Dermis blood vessel endothelial cell (primary cell): ENCODE measurements at places on chromosomes 3 and 15. TPM values are rescaled to one million over a fixed set of nuclear protein-coding genes. Genes with fewer than 3 reads are reported as not detected.

- peak; percentile 0 for DNase-seq
Observed at GRCh38 chr15:83848315-83849050, 194.6 kb downstream of the ADAMTSL3 start.

GRCh38 chr3:156135921-156136638 is 15.7 kb downstream of the KCNAB1 start:
- peak; percentile 14 for DNase-seq

DNA sequence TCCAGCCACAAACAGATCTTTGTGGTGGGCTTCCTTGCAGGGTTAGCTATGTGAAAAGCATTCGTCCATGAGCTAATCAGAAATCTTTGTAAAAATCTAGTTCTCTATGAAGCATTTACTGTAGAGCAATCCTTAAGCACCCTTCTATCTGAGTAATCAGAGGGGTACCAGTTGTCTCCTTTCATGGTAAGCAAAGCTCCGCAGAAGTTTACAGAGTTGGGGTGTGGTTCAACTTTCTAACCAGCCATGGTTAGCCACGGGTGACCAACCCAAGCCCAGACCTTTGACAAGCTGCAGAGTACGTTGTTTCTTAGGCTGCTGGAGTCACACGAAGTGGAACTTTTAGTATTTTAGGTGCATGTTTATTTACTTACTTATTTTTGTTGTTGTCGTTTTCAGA is 77.4 kb downstream of the FLNB start:
- DNase-seq: no peak

SLC26A6 gene
- 23.9 and 27.7 TPM in 2 replicates for total RNA-seq

C3orf85 gene
- total RNA-seq: not detected in 2 replicates

DNASE1L3 gene
- 1.7 and 10.6 TPM in 2 replicates for total RNA-seq

- DNase-seq: no peak
Observed at GRCh38 chr15:29557171-29557570, 265.1 kb downstream of the TJP1 start.

- DNase-seq: no peak
Observed at GRCh38 chr3:41430391-41430790, 231.1 kb downstream of the CTNNB1 start.

DNA sequence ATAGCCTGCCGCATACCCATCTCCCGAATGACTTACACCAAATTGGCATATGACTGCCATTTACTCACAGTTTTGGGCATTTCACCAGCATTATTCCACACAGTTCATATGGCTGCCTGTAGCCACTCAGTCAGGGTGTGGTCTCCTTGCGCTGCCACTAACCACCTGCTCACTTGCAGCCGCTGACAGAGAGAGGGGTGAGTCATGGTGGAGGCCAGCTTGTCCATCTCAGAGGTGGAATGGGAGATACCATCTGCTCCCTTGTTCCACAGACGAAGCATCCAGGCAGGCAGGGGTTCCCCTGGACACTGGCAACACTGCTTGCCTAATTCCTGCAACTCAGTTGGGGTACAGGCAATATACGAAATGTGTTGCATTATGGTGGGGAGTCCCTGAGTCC is 15.6 kb downstream of the CCRL2 start:
- DNase-seq: no peak

GRCh38 chr3:66453651-66454463 is 47.0 kb downstream of the LRIG1 start:
- no peak for DNase-seq

DNA sequence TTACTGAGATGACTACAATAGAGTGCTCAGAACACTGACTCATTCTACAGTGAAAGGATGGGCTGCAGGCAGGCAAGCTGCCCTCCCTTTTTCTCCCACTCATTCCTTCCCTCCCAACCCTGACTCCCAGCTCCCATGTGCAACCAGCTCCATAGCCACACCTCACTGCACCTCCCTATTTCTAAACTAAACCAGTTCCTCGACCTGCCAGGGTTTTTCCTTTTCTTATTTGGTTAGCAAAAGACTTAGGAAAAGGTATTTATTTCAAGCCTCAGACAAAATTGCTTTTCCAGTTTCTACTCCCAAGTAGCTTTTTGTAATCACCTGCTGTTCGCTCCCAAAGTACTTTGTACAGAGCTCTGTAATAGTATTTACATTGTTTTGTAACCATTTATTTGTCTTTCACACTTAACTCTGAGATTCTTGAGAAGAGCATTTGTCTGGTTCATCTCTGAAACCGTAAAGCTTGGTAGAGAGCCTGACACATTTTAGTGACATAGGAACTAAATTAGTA is 2.2 kb downstream of the AADAC start:
- DNase-seq: no peak

GRCh38 chr3:45526441-45526840 is 68.1 kb upstream of the LIMD1 start:
- DNase-seq: no peak

KY gene
- not detected in 2 replicates for total RNA-seq

DNA sequence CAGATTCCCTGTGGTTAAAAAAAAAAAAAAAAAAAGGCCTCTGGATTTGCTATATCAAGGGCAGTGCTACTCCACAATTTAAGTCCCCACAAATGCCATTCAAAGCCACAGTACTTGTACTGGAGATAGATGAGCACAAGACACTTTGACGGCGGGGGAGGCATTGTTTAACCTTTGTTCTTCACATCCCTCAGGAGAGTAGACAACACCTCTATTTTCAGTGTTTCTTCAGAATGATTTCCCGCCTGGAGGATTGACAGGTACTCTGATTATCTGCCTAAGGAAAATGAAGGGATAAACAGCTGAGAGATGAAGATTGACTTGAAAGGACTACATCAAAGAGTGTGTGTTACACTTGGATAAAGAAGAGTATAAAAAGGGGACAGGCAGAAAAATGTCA is 58.7 kb downstream of the OTOL1 start:
- no peak for DNase-seq

DNA sequence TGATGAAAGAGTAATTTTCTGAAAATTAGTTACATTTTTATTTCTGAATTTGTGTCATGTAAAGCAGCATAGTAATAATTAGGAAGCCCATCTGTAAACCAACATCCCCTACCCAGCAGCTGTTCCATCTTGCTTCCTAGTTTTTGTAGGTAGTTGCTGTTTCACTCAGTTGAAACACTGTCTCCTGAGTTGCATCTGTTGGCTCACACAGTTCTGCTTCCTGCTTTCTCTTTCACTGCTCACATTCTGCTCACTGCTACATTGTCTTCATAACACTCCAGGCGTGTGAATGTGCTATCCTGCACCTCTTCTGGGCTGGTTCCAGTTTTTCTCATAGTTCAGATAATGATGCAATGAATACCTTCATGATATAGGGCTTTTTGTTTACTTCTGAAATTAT is 123.4 kb downstream of the EPHB1 start:
- DNase-seq: no peak

- DNase-seq: no peak
Observed at GRCh38 chr3:24763393-24763792, 268.7 kb upstream of the THRB start.

DNA sequence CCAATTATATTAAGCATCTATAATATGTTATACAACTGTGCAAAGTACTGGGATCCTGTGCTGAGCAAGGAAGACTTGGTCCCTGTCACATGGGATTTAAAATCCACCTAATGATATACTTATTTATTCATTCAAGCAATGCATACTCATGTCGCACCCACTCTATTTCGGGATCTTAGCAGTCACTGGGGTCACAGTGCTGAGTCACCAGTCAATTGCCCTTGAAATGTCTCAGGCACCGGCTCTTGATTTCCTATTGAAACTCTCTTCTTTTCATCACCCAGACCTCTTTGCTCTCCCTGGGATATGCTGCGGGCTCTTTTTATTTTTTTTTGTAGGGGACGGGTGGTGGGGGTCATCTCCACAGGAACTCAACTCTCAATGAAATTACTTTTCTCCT is 194.5 kb upstream of the GAP43 start:
- DNase-seq: no peak

DNA sequence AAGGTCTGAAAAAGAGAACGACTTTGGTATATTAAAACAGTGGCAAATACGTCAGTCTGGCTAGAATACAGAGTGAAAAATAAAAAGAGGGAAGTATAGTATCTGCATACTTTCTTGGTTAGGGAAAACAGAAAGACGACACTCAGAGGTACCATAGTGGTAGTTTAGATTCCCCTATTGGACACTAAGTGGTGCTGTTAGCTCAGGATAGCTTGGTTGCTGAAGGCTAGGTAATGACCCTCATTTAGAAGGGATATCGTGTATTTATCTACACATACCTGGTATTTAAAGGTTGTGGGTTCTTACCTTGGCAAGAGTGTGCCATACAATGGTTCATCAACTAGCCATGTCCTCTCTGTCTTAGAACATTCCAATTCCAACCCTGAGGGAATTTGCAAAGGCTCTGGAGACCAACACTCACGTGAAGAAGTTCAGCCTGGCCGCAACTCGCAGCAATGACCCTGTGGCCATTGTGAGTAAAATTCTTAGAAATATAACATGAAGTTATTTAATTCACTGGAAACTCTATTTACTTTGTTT is 31.0 kb downstream of the TMOD2 start:
- DNase-seq: peak; percentile 54

CMTM6 gene
- 110 and 161 TPM in 2 replicates for total RNA-seq

- no peak for DNase-seq
Observed at GRCh38 chr3:30668051-30668609, 61.7 kb downstream of the TGFBR2 start.

DNA sequence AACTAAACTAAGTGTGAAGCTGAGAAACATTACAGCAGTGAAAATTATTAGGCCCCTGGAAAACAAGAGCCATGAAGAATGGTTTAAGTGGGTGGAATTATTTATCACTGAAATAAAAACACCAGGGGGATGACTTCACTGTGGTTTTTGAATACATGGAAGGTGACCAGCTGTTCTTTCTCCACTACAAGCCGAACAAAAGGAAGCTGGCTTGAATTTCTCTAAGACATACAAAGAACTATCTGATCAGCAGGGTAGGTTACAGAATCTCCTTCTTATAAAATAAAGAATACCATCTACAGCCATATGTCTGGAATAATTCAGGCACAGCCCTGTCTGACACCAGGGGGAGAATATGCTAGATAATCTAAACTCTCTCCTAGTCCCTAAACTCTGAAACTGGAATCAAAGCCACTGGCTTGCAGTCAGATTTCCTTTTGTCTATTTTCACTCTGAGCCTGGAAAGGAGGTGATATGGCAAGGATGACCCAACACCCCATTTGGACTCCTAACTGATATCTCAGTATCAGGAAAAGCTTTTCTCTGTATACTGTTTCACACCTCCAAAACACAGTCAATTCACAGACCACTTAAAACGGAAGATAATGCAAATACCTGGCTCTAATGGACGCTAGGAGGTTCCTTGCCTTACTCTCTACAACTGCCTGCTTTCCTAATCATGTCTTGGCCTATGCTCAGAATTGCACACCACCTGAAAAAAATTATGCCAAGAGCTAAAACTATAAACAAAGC is 31.2 kb downstream of the SPATA12 start:
- DNase-seq: peak; percentile 29

DNA sequence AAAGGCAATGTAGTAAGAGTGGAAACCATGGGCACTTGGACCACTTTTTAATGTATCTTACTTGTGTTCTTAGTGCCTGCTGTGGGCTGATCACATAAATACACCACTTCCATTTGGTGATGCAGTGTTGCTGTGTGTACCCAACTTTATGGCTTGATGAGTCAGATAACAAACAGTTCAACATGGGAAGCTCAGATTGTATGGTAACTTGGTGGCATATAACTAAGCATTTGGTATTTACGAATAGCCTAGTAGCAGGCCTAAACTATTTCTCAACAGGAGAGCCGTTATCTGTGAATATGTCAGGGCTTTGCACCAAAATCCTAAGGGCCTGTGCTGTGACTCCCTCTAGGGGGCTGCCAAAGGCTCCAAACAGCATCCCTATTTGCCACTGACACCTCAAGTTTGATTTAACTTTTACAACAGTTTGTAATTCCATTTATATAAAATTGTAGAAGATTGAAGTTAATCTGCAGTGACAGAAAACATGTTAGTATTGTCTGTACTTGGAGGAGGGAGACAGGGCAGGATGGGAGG is 640.4 kb upstream of the CADM2 start:
- DNase-seq: no peak

CD200R1 gene
- not detected in 2 replicates for total RNA-seq
